ENCODE measurements at places on chromosomes 4 and X.

DNA sequence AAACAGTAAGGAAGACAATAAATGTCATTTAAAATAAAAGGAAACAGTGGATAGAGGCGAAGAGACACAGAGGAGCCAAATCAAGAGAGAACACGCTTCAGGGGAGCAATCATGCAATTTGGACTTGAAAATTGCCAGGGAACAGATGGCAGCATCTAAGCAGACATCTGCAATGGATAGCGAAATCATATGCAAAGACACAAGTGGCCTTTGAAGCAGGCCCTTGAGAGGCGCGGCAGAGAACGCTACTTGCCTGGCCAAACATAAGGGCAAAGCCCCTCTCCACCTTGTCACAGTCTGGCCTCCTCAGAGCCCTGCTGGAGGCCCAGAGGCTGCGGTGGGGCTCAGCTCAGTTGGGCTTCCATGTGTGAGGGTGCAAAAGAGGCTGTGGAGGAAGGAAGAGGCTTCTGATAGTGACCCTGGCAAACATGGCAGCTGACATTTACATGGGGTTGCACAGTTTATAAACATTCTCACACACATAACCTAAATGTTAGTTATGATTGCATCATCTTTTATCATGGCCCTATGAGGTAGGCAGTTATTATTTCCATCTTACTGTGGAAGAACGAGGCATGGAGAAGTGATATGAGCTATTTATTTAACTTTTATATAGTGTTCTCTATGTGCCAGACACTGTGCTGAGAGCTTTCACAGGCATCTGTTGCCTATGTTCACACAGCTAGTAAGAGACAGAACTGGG is 18.3 kb downstream of the ADGRG4 start:
- no peak for DNase-seq

GRCh38 chrX:6129195-6129594 is 99.5 kb downstream of the NLGN4X start:
- DNase-seq: no peak

- no peak for DNase-seq
Measured at GRCh38 chr4:89249716-89250361, 57.8 kb downstream of the GPRIN3 start.

GRCh38 chr4:123945301-123945700 is 548.7 kb downstream of the SPRY1 start:
- DNase-seq: no peak

DNA sequence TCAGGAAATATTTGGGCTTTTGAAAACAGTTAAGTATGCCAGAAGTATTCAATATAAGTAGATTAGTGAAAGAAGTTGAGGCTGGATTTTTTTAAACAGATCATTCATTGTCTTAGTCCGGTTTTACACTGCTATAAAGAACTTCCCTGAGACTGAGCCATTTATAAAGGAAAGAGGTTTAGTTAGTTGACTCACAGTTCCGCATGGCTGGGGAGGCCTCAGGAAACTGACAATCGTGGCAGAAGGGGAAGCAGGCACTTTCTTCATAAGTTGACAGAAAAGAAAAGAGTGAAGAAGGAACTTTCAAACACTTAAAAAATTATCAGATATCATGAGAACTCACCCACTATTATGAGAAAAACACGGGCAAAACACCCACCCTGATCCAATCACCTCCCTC is 31.1 kb upstream of the CYLC1 start:
- DNase-seq: no peak

- DNase-seq: no peak
Measured at GRCh38 chr4:88366460-88366859, 12.2 kb upstream of the HERC6 start.

DNA sequence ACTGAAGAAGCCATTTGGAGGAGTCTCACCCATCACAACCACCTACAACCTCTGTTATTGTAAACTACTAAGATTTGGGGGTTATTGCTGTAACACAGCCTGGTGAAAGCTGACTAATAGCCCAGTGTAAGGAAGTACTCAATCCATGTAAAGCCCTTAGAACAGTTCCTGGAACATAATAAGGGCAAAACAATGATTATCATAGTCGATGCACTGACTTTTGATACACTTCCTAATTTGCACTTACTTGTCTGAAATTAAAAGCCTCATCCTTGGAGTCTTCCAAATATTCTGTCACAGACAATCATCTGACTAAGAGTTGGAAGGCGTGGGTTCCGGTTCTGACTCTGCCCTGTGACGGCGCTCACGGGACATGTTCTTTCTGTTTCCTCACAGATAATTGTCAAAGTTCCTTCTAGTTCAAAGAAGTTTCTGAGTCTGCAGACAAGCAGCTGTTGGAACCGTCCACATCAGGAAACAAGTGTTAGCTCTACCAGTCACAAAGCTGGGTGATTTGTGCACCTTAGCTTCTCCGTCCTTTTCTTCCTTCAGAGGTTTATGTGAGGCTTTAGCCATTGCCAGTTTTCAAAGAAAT is 33.4 kb upstream of the RASGEF1B start:
- DNase-seq: peak; percentile 51

- no peak for DNase-seq
Measured at GRCh38 chr4:85571008-85571407, 96.1 kb downstream of the ARHGAP24 start.

GRCh38 chrX:68292471-68292870 is 140.8 kb downstream of the OPHN1 start:
- DNase-seq: no peak

GRCh38 chr4:24328711-24329110 is 255.6 kb downstream of the DHX15 start:
- DNase-seq: no peak

DNA sequence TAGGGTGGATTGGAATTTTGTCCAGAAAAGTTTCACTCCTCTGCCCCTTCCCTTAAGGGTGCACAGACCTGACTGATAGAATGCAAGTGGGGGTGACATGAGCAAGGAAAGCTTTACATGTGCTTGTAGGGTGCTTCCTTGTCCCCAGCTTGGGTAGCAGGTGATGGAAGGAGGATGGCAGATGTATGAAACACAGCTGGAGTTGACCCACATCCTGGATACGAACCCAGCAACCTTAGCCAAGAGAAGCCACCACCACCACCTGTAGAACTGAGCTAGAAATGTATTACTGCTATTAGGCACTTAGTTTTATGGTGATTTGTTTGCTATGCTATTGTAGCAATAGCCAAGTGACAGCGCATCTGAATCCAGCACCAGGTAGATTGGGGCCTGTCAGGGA is 227.4 kb downstream of the HS3ST1 start:
- no peak for DNase-seq

DNA sequence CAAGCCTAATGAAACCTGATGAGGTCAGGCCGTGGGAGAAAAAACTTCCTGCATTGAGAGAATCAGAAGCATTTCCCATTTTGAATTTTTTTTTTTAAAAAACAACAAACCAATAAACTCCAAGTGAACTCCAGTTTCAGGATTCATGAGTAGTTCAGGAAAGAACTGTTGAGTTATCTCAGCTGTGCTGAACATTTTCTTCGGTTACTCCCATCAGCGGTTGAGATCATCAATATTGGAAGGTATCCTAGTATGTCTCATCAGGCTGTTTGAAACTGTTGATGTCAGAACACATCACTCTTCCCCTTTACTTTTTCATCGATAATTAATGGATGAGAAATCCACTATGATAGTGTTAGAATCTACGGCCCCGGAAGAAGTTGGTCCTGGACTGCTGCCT is 82.4 kb upstream of the ADGRG2 start:
- DNase-seq: no peak

GRCh38 chr4:92265021-92265420 is 38.7 kb upstream of the GRID2 start:
- DNase-seq: no peak

- DNase-seq: no peak
Measured at GRCh38 chr4:186820391-186820891, 96.8 kb upstream of the FAT1 start.

GRCh38 chr4:37588150-37588549 is 98.0 kb downstream of the RELL1 start:
- DNase-seq: no peak

DNA sequence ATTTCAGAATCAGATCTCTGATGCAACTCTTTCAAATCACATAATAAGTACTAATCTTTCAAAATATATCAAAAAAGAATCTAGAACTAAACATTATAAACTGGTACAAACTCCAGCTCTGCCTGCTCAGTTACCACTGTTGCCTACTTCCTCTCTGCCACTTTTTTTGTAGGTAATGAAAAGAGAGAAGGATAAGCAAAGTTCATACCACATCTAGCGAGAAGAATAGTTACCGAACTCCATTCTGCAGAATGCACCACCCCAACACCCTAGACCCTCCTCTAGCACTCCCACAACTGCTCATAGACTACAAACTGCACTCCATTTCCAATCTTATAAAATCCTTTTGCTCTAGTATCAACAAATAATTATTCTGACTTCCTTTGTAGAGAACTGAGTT is 19.7 kb upstream of the LRBA start:
- no peak for DNase-seq

GRCh38 chrX:132591719-132592275 is 103.0 kb upstream of the MBNL3 start:
- no peak for DNase-seq

GRCh38 chrX:75522565-75523431 is at the start of gene ZDHHC15:
ZDHHC15 (minus strand) TSS chrX:75523037; CDS start chrX:75523024, 13 bp downstream.
- DNase-seq: peak; percentile 63

- DNase-seq: no peak
Measured at GRCh38 chr4:142535009-142535408, 311.1 kb downstream of the INPP4B start.

DNA sequence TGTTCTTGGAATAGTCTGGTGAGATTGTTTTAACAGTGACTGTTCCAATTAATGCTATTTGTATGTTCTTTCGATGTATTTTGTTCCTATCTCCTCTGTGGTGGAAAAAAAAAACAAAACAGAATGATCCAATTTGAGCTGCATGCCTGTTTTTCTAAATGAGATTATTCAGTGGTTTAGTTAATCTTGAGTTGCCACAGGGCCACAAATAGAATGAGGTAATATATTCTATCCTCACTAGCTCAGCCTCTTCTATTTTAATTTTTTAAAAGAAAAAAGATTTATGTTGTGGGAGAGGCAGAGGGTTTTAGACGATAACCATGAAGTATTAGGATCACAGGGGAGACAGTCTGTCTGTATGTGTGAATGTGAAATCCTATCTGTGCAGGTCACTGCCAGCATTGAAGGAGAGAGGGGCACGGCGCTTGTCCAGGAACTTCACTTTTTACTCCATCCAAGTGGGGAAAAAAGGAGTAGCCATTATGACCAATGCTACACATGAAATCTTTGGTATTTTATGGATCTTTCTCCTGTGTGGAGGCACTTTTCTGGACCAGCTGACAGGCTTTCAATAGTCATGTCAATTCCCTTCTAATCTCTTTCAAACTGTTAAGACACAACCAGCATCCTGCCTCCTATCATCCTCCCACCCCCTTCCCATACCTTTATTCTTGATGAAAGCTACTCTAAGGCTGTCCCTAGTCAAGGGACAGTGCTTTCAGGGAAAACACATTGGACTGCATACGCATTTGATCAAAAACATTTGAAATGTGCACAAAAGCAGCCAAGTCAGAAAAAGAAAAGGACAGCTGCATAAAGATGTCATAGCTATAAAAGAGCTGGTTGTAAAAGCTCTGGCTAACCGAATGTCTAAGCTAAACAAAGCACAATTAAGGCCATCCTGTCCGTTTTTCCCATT is 1063.8 kb upstream of the INTU start:
- DNase-seq: no peak

DNA sequence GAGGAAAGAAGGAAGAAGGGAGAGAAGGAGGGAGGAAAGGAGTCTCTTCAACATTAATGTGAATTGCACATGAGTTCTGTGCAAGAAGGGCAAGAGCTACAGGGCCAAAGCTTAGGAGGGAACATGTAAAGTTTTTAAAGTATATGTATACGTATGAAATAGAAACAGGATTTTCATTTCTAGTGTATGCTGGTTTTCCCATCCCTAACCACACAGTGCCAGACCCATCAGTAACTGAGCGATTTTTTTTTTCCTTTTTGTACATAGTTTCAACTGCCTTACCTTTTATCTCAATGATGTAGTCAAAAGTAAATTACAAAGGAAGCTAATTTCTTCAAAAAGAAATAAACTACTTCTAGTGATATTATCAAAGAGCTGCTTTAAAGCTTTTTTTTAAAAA is 157.6 kb downstream of the SH3KBP1 start:
- DNase-seq: no peak

DNA sequence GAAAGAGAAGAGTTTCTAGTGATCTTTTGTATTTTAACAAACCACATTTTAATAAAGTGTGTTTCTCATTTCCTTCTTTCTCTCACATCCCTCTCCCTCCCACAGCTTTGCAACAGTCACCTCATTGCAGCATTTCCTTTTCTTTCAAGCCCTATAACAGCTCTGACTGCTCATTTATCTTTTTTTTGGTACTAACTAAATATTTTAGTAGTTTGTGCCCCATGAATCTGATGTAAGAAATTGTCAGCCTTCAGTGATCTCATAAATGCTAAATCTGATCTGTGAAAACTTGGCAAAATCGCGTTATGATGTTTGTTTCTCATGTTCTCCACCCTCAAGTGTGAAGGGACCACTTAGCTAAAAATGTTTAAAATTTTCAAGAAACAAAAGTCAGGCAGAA is 258.5 kb upstream of the SLIT2 start:
- no peak for DNase-seq

DNA sequence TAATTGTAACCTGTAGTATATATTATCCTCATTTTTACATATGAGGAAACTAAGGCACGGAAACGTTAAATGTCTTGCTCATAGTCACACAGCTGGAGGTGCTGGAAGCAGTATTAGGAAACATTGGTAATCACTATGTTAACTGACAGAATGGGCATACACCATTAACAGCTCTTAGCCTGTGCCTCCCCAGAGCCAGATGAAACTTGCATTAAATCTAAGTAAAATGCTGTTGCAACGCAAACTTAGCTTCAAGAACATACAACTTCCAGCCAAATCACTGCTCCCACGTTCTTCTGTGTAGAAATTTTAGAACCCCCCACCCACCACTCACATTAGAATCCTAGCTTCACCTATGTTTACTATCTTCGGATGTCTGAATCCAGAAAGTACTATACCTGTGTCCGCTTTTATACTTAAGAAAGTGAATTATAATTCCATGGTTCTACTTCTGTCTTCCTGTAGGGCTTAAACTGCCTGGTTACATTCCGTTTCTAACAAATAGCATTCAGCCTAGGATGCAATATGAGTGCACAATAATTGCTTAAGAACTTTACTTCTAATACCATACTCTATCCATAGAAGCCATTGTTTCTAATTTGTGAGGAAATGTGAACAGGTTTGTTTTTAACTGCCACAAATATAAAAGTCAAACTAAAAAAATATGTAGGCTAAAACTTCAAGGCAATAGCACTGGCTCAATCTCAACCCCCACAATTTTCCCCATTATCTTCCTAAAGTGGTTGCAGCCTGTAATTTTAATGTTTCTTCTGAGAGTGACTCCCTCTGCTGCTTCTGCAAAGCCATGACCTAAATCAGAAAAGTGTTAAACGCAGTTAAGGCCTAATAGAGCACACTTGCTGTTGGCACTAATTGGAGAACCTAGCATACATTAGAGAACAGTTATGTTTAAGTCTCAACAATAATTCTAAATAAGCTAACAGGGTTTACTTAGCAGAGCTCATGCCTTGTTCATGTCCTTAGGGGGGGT is 4.4 kb downstream of the UNC5C start:
- DNase-seq: no peak

- DNase-seq: no peak
Measured at GRCh38 chr4:23105759-23106370, 413.1 kb downstream of the GBA3 start.

Measured in CD4-positive, alpha-beta T cell (primary cell).